ENCODE measurements at places on chromosomes 6 and 20.

- DNase-seq: no peak
Measured at GRCh38 chr6:89987140-89987539, 92.9 kb downstream of the GJA10 start.

GRCh38 chr6:134632024-134632423 lies 314.1 kb upstream of the SGK1 start:
- DNase-seq: no peak

DNA sequence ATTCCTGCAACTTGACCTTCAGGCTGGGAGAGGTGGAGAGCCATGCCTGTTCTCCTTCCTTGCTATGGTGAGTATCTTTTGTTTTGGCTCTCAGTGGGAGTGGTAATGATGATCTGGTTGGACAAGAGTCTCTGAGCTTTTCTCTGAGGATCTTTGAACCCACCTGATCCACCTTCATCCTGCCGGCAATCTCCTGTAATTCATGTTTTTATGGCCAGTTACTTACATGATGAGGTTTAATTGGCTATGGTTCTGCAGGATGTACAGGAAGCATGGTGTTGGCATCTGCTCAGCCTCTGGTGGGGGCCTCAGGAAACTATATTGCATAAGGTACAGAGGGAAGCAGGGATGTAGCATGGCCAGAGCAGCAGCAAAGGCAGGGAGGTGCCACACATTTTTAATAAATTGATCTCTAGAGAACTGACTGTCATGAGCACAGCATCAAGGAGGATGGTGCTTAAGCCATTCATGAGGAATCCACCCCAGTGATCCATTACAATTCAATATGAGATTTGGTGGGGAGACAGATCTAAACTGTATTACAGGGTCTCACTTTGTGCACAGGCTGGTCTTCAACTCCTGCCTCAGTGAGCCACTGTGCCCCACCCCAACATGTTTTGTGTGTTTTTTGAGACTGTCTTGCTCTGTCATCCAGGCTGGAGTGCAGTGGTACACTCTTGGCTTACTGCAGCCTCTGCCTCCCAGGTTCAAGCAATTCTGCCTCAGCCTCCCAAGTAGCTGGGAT lies 10.0 kb downstream of the HSPA1B start:
- no peak for DNase-seq

DNA sequence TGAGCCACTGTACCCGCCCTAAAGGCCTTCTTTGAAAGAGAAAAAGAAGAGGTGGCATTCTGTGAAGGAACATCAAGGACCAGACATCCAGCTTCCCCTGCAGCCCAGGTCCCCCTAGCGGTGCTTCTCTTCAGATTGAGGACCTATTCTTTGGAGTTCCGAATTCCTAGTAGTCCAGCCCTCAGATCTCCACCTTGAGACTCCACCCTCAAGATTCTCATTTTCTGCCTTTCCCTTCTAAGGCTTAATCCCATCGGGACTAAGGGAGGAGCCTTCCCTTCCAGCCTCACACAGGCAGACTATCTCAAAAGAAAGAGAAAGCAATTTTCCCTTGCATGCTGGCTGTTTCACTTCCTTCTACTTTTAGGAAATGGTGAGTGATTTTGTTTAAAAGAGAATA lies 32.5 kb downstream of the MUC22 start:
- no peak for DNase-seq

DNA sequence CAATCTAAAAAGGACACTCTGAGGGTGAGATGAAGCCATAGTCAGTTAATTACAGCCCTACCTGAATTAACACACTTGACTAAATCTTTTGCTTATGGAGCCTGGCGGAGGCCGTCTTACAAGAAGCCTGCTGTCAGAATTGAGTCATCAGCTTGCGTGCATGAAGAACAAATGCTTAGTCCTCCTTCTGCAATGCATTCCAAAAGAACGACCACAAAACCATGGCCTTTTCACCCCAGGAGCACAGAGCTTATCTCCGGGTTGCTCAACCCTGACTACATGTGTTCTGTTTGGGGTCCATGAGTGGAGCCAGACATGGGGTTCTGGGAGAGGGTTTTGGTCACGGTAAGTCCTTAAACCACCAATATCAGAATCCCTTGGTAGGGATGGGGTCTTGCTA lies 318.1 kb downstream of the CLIC5 start:
- no peak for DNase-seq

DNA sequence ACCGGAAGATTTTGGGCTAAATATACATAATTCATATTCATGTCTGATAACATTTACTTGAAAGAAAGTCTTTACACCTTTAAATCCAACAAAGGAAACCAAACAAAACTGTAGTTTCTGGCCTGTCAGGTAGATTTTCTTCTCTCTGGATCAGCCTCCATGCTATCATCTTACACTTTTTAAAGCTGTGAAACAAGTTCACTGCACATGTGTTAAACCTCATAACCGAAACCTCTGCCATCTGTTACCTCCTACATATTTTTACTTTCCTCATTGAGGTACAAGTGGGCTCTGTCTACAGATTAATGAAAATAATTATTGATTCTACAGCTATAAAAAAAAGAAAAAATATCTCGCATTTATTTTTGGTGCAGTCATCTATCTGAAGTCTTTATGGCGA lies 149.9 kb downstream of the RALGAPA2 start:
- no peak for DNase-seq

DNA sequence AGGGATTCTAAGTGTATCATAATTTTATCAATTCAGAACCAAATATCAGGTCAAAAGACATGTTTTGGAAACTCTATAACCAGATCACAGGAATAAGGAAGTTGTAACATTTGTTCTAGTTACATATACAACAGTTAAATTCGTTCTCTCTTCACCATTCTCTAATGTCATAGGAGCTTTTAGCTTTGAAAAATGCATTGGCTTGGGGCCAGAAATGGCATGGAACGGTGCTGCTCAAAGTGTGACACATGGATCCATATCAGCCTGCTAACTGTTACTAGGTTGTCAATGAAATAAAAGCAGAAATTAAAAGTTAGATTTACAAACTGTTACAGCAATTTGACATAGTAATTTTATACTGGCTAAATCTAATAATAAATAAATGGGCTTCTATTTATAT lies 120.3 kb downstream of the LCA5 start:
- no peak for DNase-seq

DNA sequence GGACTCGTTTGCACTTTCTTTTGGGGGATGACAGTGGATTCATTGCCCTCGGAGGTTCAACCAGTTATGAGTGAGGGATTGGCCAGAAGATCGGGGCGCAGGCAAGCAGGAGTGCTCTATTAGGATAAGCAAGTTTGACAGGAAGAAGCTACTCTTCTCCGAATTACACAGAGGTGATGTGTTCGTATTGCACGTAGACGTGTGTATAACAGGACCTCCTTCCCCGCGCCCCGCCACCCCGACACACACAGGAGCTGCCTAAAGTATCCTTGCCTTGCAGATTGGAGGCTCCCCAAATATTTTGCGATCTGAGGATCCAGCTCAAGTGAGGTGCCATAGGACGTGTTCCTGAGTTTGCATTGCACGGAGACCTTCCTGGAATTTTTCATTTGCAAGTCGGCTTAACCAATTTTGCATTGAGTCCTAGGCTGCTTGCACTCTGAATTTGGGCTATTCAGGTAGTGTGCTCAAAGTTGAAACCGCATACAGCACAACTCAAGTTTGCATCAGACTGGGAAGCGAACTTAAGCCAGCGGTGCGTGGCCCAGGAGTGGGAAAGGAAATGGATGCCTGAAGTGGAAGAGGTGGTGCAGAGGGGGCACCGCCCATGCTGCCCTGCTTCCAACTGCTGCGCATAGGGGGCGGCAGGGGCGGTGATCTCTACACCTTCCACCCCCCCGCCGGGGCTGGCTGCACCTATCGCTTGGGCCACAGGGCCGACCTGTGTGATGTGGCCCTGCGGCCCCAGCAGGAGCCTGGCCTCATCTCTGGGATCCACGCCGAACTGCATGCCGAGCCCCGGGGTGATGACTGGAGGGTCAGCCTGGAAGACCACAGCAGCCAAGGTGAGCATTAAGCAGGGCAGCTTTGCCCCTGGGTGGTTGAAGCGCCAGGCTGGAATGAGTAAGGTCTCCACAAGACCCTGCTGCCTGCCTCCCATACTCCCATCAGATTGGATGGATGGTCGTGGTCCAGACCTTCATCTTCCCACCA lies 770 bp downstream of the TCF19 start:
- DNase-seq: peak; percentile 19

DNA sequence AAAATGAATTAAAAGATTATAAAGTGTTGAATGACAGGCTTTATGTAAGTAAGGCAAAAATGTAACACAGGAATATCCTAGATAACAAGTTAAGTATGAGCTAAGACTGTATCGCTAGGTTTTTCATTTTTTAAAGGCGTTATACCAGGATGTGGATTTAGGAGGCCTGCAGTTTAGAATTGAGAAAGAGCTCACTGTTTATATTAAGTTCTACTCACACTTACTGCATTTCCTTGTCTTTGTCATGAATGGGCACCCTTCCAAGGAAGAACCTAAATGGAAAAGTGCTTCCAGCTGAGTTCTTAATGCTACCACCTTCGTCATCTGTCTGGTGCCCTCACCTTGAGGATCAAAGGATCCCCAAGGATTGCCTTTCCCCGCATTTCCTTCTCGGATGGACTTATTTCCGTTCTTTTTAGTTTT lies 148.7 kb downstream of the SOX4 start:
- no peak for DNase-seq

DNA sequence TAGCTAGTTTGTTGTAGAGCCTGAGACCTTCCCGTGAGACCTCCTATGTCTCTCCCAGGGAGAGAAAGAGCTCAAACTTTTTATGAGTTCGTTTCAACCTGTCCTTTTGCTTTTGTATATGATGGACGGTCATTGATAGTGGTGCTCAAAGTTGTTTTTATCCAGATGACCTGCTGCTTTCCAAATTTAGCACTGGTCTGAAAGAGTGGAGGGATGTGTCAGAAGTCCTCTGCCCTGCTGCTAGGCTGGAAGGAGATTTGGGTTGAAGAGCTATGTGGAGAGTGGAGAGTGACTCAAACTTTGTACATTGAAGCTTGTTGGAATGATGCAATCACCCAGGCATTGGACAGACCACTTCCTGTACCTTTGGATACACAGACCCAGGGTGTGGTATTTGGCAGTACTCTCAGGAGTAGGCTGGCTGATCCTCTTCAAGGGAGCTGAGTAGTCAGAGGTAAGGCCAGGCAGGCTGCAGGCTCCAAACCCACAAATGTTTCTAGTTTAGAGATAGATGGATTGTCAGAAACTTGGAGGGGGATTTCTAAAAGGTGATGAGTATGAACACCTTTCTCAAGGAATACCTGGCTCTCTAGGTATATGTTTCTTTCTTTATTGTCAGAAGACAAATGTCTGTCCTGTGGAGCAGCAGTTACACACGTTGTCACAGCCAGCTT lies 49.4 kb upstream of the RREB1 start:
- no peak for DNase-seq

DNA sequence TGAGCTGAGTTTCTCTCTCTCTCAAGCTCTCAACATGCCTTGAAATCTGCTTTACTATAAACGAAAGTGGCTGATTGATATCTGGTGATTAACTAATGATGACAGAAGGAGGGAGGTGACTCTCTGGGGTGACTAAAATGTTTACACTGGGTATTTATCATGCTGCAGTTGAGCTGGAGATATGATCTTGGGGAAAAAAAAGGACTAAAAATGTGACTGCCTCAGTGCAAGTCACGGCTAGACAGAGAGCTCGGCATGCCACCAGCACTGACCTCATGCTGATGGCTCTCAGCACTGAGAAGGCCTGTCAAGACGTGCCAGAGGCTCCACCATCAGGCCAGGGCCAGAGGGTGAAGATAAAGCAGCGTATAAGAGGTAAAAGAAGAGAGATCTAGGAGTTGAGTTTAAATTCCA lies 103.1 kb upstream of the SPACA1 start:
- DNase-seq: no peak

DNA sequence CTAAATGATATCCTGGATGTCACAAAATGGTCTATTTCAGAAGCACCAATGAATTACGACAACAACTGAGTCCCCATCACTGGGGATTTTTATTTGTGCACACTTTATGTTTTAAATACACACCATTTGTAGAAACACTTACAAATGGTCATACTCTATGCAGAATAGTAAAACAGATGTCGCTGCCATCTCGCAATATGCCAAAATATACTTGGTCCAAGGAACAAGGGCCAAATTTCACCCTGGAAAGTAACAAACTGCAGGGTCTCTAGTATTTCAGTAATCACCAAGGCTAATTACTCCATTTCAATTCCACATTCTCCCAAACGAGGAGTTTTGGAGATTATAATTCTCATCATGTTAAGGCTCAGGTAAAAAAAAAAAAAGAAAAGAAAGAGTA lies 215.2 kb downstream of the LMBRD1 start:
- no peak for DNase-seq

DNA sequence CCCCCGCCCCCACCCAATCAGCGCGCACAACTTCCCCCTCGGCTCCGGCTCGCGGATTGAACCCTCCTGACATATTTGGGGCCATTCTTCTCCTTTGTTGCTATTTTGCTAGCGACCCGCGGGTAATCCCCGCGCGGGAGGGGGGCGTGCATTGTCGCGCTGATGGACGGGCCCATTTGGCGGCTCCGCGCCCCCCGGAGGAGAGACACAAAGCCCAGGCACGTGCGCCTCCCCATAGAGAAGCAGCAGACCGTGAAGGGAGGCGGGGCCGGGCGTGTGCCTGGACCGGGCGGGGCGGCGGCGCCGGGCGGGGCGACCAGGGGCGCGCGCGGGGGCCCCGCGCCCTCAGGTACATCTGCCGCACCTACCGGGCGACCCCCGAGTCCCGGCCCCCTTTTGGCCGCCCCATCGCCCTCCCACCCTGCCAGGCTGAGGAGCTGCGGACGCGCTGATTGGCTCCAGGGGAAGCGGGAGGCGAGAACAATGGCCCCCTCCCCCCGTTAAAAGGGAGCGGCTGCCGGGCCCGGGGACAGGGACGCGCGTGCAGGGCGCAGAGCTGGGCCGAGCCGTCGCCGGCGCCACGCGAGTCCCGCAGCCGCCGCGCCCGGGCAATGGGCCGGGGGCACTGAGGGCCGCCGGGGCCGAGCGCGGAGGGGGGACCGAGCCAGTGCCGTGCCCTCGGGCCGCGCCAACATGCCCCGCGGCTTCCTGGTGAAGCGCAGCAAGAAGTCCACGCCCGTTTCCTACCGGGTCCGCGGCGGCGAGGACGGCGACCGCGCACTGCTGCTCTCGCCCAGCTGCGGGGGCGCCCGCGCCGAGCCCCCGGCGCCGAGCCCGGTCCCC lies at the start of gene INSM1:
Gene INSM1 (plus strand): TSS at position 530 of the 843 bp plus-strand sequence. CDS start 164 bp downstream, at position 694.
- no peak for DNase-seq

DNA sequence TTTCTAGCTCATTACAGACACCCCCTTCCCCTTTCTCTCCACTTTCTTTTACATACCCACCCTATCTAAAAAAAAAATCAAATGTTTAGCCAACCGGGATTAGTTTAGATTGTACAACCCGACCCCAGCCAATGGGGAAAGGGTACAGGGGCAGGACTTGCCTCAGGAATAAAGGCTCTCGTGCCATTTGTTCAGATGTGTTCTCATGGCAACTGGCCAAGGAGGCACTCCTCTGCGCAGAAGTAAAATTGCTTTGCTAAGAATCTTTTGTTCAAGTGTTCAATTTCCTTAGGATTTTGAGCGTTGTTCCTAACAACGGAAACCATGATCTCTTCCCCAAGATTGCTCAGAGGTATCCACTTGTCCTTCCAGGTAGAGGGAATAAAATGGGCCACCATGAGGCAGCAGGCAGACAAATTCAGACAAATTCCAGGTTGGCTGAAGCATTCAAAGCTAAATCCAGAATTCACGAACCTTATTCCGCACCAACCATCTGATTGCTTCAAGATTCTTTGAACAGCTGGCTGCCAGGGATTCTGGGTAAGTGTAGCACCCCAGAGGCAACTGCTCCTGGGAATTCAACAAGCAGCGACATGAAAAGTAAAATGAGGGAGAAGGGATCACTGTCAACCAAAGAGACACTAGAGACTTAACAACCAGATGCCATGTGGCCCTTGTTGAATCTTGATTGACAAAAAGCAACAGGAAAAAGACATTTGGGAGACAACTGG lies 431.8 kb downstream of the PREX1 start:
- DNase-seq: no peak

- DNase-seq: no peak
Measured at GRCh38 chr6:16972535-16972934, 129.3 kb upstream of the STMND1 start.
